Stimulated activated CD4-positive, alpha-beta T cell treated with anti-CD3 and anti-CD28 coated beads, Interleukin-2, amount 100 ng/mL, for 4 hours (primary cell): ENCODE measurements at places on chromosomes 2 and 18.

- DNase-seq, result no peak
Measured at GRCh38 chr18:39692367-39693015, 2126.9 kb upstream of the CELF4 start.

GRCh38 chr2:55947752-55948151 is 24.2 kb upstream of the EFEMP1 start:
- DNase-seq, result no peak

GRCh38 chr18:53093636-53094035 is 753.6 kb downstream of the DCC start:
- DNase-seq, result no peak

GRCh38 chr2:186130748-186131641 is 355.1 kb upstream of the ZC3H15 start:
- no peak for DNase-seq

DNA sequence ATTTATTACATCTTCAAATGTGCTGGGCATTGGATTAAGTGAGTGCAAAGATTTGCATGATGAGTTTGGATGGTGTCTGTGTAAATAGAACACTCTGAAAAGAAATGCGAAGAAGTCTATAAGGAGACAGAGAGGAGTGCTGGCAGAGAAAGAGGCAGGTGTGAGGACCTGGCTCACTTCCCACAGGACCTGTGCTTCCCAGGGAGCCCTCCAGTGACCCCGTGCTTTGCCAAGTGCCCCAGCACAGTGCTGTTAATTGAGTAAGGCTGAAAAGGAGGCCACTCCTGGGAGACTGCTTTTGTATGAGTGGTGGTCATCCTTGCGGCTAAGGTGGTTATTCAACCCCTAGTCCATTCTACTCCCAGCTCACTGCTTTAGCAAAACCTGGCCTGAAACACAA is 230.8 kb downstream of the OSR1 start:
- no peak for DNase-seq

DNA sequence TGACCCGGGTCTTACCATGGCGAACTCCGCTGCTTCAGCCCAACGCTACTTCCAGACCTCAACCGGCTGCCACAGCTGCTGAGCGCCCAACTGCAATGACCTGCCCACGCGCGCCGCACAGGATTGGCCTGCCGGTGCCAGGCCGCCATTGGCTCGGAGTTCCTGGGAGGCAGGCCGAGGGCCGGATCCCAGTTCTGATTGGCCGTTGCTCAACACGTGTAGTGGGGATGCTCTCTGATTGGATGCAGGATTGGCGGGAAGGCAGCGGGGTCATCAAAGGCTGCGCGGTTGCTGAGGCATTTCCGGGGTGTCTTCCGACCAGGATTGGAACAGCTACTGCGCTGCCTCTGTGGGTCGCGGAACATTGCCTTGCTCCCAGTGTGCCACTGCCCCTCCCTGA is at the start of gene TUBA3E:
Gene TUBA3E (minus strand): TSS at position 97 of the 400 bp plus-strand sequence. CDS start 79 bp downstream, at position 18.
- no peak for DNase-seq

DNA sequence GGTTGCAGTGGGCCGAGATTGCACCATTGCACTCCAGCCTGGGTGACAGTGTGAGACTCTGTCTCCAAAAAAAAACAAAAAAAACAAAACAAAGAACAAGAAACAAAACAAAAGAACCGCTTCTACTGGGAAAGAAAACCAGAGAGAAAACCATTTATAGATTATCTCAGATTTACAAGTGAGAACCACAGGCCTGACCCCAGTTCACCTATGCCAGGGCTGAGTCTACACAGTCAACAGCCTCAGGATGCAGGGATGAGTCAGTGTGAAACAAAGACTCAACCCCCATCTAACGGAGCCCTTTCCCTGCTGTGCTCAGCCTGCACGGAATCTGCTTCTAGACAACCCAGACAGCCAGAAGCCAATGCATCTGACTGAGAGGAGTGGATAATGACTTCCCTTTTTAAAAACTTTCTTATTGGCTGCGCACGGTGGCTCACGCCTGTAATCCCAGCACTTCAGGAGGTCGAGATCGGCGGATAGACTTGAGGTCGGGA is 25.5 kb upstream of the YWHAQ start:
- peak; percentile 25 for DNase-seq

- DNase-seq, result no peak
Measured at GRCh38 chr18:12477606-12478005, 69.9 kb downstream of the PRELID3A start.

GRCh38 chr18:60259052-60259681 is 113.4 kb downstream of the MC4R start:
- DNase-seq, result no peak
